ENCODE measurements at places on chromosomes 3 and 15.

DNA sequence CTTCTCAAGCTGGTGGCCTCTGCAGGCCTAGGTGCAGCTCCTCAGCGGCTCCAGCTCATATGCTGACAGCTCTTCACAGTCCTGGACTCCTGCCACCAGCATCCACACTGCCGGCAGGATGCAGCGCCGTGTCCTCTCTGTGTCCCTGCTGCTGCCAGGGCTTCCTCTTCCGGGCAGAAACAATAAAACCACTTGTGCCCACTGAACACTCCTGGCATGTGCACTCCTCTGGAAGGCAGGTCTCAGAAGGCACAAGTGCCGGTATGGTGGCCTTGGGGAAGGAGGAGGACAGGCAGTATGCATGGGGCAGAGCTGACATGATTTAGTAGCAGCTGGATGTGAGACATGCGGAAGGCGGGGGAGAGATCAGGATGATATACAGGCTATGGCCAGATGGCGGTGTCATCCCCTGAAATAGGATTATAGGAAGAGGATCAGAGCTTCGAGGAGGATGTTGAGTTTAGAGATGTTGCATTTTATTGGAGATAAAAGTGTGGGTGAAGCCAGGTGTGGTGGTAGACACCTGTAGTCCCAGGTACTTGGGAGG is 7.5 kb upstream of the MAN2A2 start:
- DNase-seq: no peak

DNA sequence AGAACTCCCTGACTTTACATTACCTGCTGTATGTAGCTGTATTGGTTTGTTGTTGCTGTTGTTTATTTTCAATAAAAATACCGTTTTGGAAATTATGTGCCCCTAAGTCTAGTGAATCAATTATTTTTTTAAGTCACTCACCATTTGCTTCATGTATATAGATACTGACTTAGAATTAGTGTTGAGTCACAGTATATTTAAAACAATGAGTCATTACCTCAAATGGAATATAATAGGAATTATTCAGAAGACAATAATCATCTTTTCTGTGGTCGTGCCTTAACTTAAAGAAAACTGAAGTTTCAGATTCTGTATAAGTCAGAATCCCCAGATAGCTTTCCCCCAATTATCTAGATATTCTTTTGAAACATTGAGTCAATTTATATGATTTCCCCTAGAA is 21.0 kb upstream of the ALDH1A2 start:
- DNase-seq: peak; percentile 58

DNA sequence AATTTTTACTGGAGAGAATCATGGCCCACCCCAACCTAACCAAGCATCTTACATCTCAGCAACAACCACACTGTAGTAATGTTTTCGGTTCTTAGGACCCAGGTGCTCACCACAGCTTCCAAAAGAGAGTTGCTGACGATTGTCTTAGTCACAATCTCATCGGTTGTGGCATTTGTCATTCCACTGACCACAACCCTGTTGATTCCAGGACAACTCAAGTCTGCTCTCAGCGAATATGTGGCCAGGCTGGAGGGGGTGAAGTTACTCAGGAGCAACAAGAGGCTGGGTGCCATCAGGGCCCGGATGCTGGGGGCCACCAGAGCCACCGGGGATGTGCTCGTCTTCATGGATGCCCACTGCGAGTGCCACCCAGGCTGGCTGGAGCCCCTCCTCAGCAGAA is 25.9 kb downstream of the GALNT15 start:
- DNase-seq: peak; percentile 60

- no peak for DNase-seq
These were observed 534.6 kb downstream of the FOXP1 start for GRCh38 chr3:71048948-71049347.

DNA sequence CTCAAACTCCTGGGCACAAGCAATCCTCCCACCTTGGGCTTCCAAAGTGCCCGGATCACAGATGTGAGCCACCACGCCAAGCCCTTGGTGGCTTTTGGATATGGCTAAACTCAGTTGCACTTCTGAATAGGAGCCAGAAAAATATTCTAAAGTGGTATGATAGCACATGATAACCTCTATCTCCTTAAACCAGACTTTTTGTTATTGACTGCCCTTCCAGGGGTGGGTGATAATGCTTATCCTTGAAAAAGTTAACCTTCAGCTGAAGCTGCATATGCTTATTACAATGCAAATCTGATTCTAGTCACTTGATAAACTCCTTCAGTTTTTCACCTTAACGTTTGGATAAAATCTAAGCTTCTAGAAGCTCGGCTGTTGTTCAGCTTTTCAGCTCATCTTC is 6.3 kb downstream of the CCNB2 start:
- DNase-seq: no peak

GRCh38 chr15:88476635-88477060 is 9.1 kb downstream of the MRPS11 start:
- peak; percentile 37 for DNase-seq

Measured in fibroblast of skin of back (primary cell).